Hepatocyte (in vitro differentiated cells): ENCODE measurements at places on chromosomes 3 and 15. TPM values are rescaled to one million over a fixed set of nuclear protein-coding genes. Genes with fewer than 3 reads are reported as not detected.

GRCh38 chr3:187720337-187720670 lies 17.9 kb upstream of the RTP2 start:
- no peak for DNase-seq
- no peaks in the 10 kb centered on the region for H3K36me3 ChIP-seq
- H3K27ac ChIP-seq, result no peak overlapping the region
- H3K4me3 ChIP-seq, result no peak overlapping the region
- no peaks in the 10 kb centered on the region for H3K27me3 ChIP-seq
- H3K4me1 ChIP-seq, result peaks cover 11% of the 10 kb centered on the region

DNA sequence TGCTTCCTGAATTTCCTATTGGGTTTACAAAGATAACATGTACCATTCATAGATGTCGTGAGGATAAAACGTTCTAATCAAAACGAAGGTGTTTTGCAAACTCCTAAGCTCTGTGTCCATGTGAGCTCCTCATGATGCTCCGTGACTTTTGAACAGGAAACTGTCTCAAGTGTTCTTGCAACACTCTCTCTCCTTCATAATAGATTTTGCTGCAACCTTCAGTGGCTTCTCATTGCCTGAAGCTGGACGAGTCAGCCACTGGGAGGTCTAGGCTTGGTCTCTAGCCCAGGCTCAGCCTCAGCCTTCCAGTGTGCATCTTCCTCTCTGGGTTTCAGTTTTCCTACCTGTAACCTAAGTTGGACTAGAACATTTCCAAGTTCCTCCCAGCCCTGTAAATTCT lies 18.7 kb upstream of the BCL2A1 start:
- no peaks in the 10 kb centered on the region for H3K36me3 ChIP-seq
- peaks cover 4% of the 10 kb centered on the region for H3K4me1 ChIP-seq
- DNase-seq, result peak; percentile 29
- H3K27ac ChIP-seq, result peak overlapping the region; percentile 36
- H3K27me3 ChIP-seq, result no peaks in the 10 kb centered on the region

DNA sequence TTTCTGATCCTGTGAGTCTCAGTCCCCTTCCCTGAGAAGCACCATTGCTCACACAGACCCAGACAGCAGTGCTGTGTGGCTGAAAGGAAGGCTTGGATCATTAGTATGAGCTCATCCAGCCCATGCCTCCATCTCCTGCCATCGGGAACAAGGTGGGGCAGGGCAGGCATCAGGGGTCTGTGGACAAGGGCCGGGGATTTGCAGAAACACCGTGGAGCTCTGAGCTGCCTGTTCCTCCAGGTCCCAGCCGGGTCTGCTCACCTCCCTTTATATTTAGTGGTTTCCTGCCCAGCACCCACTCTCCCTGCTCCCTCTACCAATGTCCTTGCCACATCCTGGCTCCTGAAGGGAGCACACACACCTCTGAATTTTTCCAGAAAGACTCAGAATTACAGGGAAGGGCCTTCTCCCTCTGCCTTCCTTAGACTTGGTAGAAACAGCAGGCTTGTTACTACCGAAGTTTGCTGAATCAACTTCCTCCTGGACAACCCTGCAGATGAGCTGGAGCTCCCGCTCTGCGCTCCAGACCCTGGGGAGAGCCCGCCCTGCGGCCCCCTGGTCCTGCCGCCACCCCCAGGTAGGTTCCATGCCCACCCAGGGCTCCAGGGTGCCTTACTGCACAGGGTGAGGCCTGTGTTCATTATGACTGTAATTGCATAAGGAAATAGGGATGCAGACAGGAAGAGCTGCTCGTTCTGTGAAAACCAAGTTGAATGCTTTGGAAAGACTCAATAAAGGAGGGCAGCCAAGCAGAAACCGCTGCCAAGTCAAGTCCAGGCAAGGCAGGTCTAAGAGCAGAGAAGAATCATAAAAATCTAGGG lies 128.1 kb downstream of the NSMCE3 start:
- no peak for DNase-seq
- no peaks in the 10 kb centered on the region for H3K36me3 ChIP-seq
- no peak overlapping the region for H3K4me3 ChIP-seq

SNX33 gene
- polyA plus RNA-seq, result 21.1 and 21.8 TPM in 2 replicates

GRCh38 chr3:72095521-72095920 lies 310.6 kb upstream of the PROK2 start:
- H3K4me1 ChIP-seq, result peaks cover 15% of the 10 kb centered on the region
- DNase-seq, result no peak
- no peak overlapping the region for H3K4me3 ChIP-seq
- H3K27me3 ChIP-seq, result peaks cover 16% of the 10 kb centered on the region
- H3K27ac ChIP-seq, result no peak overlapping the region

DNA sequence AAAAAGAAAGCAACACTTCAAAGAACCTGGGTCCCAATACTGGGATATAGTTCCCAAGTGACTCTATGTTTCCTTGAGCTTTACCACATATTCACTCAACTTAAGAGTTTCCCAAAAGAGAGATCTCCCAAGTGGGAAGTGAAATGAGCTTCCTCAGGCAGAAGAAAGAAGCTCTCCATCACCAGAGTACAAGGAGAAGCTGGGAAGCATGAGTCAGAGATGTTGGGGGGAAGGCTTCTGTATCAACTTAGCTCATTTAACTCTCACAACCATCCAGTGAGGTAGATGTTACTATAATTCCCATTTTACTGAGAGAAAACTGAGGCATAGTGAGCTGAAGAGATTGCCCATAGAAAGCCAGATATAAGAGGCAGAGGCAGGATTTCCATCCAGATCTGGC lies 47.0 kb upstream of the TRIM42 start:
- no peak overlapping the region for H3K27ac ChIP-seq
- no peak overlapping the region for H3K4me3 ChIP-seq
- H3K27me3 ChIP-seq, result no peaks in the 10 kb centered on the region
- H3K36me3 ChIP-seq, result no peaks in the 10 kb centered on the region
- no peak for DNase-seq

DNA sequence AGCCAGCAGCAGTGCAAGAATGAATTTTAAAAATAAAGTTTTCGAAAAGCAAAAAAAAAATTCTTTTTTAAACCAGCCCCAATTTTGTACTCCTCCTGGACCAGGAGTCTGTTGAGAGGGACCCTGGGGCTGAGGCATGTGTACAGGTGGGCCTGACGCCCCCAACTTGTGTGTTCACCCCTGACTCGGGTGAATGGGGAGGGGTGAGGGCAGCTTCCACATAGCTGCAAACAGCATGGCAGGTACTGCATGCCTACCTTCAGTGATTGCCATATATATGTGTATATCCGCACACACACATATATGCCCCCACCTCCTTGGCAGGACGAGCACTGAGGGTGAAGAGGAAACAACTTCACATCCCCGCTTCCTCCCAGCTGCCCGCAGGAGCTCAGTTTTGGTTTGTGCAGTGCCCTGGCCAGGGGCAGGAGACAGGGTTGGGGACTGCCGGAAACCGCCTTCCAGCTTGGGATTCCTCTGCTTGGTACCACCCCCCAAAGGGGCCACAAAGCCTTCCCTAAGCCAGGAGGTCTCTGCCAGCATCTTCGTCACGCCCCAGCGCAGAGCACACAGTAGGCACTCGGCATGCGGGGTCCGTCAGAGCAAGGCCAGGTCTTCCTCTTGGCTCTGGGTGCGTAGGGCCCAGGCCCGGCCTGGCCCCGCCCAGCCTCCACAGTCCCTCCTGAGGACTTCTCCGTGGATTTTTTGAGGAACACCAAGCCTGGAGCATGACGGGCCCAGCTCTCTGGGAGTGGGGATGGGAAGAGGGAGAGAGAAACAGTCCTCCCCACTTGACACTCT lies 61.8 kb upstream of the RPL32 start:
- DNase-seq, result no peak
- no peaks in the 10 kb centered on the region for H3K36me3 ChIP-seq
- H3K4me3 ChIP-seq, result no peak overlapping the region
- H3K4me1 ChIP-seq, result no peaks in the 10 kb centered on the region
- no peak overlapping the region for H3K27ac ChIP-seq

- H3K4me1 ChIP-seq, result no peaks in the 10 kb centered on the region
- no peak overlapping the region for H3K4me3 ChIP-seq
- H3K27ac ChIP-seq, result no peak overlapping the region
Observed at GRCh38 chr15:39966521-39966920, 32.6 kb downstream of the EIF2AK4 start.

DNA sequence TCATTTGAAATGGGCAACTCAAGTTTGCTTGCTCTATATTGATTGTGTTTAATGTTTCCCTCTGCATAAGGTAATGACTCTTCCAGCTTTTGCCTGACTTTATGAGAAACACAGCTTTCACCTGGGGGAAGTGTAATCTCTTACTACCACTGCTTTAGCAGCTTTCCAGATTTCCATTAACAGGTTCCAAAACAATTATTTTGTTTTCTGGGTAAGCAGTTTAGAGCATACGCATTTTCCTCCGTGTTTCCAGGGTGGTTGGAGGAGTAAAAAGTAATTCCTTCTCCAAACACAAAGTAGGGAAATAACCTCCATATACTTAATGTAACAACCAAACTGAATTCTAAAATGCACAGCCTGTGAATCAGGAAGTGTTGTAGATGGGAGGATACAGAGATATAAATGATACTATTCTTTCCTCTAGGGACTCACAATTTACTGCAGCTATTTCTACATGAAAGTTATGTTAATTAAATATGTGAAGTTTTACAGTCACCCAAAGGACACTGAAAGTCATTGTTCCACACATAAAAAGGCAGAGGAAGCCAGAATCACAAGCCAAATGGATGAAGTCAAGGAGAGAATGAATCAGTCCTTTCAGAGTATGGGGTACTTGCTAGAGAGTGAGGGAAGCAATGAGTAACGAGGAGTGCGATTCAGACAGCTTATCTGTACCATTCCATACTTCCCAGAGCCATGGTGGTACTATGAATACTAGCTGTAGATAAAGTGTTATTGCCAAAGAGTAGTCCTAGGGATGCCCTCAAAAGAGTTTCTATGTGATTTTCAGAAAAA lies 16.6 kb downstream of the ST3GAL6 start:
- no peaks in the 10 kb centered on the region for H3K36me3 ChIP-seq
- no peaks in the 10 kb centered on the region for H3K27me3 ChIP-seq
- H3K27ac ChIP-seq, result peak overlapping the region; percentile 78
- DNase-seq, result no peak
- H3K4me1 ChIP-seq, result peaks cover 34% of the 10 kb centered on the region

EPHB1 gene
- polyA plus RNA-seq, result 4.5 and 5.6 TPM in 2 replicates

GRCh38 chr3:152969557-152970300 lies 134.8 kb downstream of the P2RY1 start:
- DNase-seq, result no peak
- H3K27ac ChIP-seq, result no peak overlapping the region
- H3K36me3 ChIP-seq, result no peaks in the 10 kb centered on the region

GRCh38 chr3:189144645-189145044 lies 27.1 kb upstream of the TPRG1 start:
- H3K4me1 ChIP-seq, result no peaks in the 10 kb centered on the region
- no peak overlapping the region for H3K27ac ChIP-seq
- no peaks in the 10 kb centered on the region for H3K27me3 ChIP-seq
- no peaks in the 10 kb centered on the region for H3K36me3 ChIP-seq
- DNase-seq, result peak; percentile 31

GRCh38 chr3:123694366-123695087 lies 109.7 kb upstream of the HACD2 start:
- H3K27ac ChIP-seq, result no peak overlapping the region
- H3K27me3 ChIP-seq, result no peaks in the 10 kb centered on the region
- DNase-seq, result no peak
- no peak overlapping the region for H3K4me3 ChIP-seq
- no peaks in the 10 kb centered on the region for H3K36me3 ChIP-seq

DNA sequence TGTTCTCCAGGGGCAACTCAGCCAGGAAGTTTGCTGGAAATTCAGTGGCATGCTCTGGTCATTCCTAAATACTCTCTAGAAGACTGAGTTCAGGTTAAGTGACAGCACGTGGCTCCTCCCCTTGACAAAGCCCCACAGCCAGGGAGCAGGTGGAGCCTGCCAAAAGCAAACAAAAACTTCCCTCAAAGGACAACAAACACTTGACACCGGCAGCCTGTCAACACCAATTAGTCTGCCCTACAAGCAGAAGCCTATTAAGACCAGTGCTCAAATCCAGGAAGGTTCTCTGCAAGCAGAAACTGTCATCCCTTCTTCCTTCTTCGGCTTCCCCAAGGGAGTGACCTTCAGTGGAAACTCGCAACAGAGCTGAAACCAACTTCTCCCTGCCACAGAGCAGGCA lies 5.0 kb downstream of the MEX3B start:
- no peaks in the 10 kb centered on the region for H3K36me3 ChIP-seq
- no peak overlapping the region for H3K27ac ChIP-seq
- H3K27me3 ChIP-seq, result peaks cover 10% of the 10 kb centered on the region

GRCh38 chr3:105676621-105677300 lies 192.1 kb downstream of the CBLB start:
- no peaks in the 10 kb centered on the region for H3K4me1 ChIP-seq
- no peaks in the 10 kb centered on the region for H3K36me3 ChIP-seq
- no peaks in the 10 kb centered on the region for H3K27me3 ChIP-seq
- no peak for DNase-seq
- H3K27ac ChIP-seq, result no peak overlapping the region

PLS1 gene
- polyA plus RNA-seq, result 9.7 and 13.0 TPM in 2 replicates

GABRR3 gene
- polyA plus RNA-seq, result not detected in 2 replicates

KLHL18 gene
- polyA plus RNA-seq, result 13.6 and 15.1 TPM in 2 replicates

DNA sequence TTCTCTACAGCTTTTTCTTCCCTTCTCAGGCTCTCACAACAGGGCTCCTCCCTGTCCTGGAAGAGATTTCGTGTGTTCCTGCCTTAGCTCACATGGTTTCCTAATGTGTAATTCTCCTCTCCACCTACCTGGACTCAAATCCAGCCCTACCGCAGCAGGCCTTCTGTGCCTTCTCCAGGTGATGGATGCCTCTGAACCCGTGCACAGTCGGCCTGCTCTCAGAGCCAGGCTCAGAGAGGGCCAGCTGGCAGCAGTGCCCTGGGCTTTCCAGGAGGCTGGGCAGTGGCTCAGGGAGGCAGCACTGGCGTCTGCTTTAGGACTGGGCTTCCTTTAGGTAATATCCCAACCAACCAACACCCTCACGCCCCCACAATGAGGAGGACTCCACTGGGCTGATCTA lies 123.2 kb upstream of the TMC3 start:
- no peaks in the 10 kb centered on the region for H3K36me3 ChIP-seq
- no peaks in the 10 kb centered on the region for H3K4me1 ChIP-seq
- DNase-seq, result no peak
- H3K27me3 ChIP-seq, result no peaks in the 10 kb centered on the region
- H3K27ac ChIP-seq, result no peak overlapping the region

SPSB4 gene
- polyA plus RNA-seq, result 1.0 and 2.8 TPM in 2 replicates

DNA sequence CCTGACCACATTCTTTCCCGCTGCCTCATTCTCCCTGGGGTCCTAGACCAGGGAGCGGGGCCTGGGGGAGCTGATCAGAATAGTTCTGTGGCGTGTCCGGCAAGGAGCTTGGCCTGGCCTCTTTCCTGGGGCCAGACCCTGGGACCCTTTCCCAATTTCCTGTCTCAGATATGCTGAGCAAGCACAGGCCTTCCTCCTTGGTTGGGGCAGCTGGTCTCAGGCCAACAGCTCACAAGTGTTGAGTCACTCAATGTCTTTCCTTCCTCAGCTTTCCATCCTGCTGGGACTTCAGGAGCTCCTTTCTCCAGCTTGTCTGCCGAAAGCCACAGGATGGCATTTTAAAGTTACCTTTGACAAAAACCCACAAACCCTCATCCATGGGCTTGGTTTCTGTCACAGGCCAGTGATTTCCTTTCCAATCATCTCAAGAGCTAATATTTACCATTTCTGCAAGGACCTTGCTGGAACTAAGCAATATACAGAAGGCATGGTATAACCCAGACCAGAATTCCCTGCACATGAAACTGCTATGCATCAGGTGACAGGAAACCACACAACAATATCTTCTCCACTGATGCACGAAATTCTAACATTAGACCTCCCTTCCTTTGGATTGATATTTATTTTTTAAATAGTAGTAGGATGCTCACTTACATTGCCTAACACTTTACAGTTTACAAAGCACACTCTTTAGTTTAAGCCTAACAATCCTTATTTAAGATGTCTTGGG lies 19.5 kb upstream of the TIMP4 start:
- no peak overlapping the region for H3K27ac ChIP-seq
- H3K4me3 ChIP-seq, result no peak overlapping the region
- no peaks in the 10 kb centered on the region for H3K27me3 ChIP-seq
- H3K4me1 ChIP-seq, result no peaks in the 10 kb centered on the region
- no peaks in the 10 kb centered on the region for H3K36me3 ChIP-seq
